ENCODE measurements at places on chromosomes 16 and 17.

DNA sequence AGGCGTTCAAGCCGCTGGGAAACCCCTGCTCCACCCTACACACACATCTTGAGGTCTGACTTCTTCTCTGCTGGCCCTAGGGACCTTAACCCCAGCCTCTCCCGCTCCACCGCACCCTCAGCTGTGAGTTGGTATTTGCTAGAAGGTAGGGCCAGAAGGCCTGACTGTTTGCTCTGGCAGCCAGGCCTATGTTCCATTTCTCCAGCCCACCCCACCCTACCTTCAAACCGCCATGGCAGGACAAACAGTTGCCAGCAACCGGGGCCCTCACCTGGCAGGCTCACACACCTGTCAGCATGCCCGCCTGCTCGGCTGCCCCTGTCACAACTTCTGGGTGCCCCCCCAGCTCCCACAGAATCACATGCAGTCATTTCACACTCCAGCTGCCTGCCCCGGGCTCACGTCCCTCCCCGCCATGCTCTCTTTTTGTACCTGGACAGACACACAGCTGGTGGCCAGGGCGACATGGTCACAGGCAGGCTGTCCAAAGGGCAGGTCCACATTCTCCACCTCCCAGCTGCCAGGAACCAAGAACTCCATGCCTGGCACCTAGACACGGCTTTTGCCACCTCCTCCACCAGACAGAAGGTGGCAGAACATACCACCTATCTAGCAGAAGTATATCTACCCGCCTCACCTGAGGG lies 2.6 kb upstream of the ATP2A3 start:
- DNase-seq = no peak

DNA sequence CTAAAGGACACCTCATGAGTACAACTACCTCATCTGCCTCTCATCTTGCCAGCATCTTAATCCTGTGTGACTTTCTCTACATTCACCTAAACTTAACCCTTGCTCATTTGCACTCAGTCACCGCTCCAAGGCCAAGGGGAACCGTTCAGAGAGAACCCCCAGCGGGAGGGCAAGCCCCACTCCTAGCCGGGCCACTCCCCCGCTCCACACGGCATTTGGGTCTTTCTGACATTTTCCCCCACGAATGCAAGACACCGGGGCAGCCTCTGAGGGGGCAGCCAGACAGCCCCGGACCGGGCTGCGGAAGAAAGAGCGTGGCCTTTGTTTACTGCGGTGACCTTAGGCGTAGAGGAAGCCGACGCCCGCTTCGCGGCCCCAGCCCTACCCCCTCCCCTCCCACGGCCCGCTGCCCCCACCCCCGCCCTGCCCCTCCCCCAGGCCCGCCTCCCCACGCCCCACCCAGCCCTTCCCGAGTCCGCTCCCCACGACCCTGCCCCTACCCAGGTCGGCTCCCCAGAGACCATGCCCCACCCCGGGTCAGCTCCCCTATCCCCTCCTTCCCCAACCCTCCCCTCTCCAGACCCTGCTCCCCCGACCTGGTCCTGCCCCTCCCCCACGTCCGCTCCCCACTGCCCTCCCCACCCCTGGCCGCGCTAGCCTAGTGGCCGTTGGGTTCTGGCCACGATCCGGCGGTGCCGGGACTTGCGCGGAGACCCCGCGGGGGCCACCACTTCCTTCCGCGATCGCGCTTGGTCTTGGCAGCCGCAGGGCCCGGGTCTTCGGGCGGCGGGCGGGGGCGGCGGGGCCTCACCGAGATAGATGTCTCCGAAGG lies 789 bp downstream of the CSNK1D start:
- DNase-seq = no peak

DNA sequence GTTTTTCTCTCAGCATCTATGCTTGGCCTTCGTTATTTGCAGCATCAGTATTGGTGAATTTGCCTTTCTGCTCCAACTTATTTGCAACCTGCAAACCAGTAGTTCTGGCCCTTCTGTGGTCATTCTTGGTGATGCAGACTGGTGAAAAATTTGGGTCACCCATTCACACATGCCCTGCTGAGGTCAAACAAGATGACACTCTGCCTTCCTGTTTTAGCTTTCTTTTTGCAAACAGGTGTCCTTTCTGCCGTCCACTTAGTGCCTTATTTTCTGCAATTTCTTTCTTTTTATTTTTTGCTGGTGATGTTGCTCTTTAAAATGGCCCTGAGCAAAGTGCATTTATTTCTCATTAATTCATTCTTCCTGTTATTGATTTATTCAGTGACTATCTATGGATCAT lies 31.3 kb downstream of the PLCG2 start:
- DNase-seq = no peak

DNA sequence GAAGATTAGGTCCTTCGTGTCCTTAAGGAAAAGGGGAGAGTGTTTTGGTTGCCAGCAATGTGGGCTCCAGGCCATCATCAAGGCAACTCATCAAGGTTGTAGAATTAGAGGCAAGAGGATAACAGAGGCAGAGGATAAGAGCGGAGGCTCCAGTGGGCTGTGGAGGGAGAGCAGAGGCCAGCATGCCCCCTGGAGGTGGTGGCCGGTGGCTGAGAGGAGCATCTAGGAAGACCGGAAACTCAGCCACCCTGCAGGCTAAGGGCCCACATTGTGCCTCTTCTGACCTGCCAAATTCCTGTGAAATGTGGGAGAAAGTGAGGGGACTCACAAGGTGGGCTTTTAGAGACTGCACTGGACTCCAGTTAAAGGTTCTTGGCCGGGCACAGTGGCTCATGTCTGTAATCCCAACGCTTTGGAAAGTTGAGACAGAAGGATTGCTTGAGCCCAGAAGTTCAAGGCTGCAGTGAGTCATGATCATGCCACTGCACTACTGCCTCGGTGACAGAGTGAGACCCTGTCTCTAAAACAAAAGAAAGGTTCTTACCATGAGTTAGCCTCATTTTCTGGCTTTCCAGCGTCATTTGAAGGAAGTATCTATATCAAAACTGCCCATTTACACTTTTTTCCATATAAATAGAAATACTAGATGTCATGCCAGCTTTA lies 62.7 kb upstream of the ADORA2B start:
- DNase-seq = no peak

GRCh38 chr16:78656887-78657286 lies 557.4 kb downstream of the WWOX start:
- DNase-seq = no peak

- peak; percentile 16 for DNase-seq
These were observed 186.0 kb upstream of the TNRC6C start for GRCh38 chr17:77772461-77772897.

DNA sequence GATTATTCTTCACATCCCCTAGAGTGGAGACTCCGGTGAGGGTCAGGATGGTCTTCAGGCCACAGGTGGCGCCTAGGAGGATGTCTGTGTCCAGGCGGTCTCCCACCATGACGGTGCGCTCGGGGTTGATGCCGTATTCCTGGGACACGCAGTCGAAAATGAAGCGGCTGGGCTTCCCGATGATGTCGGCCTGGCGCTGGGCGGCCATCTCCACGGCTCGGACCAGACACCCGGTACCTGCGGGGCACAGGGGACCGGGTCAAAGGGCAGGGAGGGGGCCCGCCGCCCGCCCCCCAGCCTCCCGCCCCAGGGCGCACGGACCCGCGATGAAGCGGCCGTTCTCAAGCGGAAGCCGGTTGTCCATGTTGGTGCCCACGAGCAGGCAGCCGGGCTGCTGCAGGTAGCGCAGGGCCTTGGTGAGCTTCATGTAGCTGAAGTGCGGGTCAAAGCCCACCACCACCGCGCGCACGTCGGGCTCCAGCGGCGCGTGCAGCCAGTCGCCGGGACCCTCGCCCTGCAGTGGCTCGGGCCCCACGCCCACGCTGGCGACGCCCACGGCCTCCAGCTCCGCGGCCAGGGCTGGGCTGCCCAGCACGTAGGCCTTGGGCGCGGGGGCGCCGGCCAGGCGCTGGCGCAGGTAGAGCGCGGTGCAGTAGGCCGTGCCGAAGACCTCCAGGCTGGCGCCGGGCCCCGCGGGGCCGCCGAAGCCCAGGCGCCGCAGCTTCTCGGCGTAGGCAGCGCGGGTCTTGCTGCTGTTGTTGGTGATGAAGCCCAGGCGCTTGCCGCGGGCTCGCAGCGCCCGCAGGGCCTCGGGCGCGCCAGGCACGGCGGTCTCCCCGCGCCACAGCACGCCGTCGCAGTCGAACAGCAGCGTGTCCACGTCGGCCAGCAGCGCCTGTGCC lies 572 bp downstream of the PGP start:
- no peak for DNase-seq

GRCh38 chr16:85126394-85126704 lies 14.1 kb upstream of the CIBAR2 start:
- DNase-seq = no peak

- no peak for DNase-seq
These were observed 2.2 kb upstream of the ALDOA start for GRCh38 chr16:30063278-30063892.

DNA sequence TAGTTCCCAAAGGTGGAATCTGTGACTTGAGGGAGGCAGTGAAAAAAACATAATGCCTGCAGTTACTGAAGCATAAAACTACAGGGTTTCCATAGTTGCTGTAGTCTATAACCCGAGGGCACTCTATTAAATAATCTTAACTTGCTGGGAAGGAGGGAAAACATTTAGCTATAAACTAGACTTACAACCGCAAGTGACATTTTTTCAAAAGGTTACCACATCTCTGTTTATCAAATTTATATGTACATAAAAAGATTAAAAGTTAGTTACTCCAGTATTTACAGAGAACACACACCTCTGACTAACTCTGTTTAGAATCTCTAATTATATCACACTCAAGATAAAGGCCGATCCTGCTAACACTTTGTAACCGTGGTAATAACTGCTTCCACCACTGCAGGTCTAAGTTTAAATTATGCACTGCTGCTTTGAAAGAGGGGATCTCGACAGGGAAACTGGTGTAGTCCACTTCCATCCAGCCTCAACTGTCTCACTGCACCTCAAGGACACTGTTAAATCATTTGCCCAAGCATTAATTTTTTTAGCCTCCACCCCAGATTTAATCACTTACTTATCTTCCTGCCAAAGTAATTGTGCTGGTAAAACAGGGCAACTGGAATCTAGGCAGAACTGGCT lies 14.6 kb downstream of the KCNJ16 start:
- no peak for DNase-seq

DNA sequence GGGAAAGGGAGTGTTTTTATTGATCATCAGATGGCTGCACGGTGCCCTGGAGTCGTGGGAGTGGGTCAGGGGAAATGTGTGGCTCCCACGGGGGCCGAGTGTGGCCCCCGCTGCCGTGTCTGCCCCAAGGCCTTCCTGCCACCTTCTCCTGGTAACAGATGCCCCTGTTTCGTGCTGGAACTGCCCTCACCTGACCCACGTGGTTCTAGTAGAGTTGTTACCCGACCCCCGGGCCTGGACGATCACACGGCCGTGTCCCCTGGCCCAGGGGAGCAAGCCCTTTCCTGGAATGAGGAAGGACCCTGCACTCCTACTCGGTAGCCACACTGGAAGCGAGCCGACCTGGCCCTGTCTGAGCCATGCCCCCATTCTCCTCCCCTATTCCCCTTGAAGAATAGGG lies 37.6 kb downstream of the ACTG1 start:
- DNase-seq = no peak

DNA sequence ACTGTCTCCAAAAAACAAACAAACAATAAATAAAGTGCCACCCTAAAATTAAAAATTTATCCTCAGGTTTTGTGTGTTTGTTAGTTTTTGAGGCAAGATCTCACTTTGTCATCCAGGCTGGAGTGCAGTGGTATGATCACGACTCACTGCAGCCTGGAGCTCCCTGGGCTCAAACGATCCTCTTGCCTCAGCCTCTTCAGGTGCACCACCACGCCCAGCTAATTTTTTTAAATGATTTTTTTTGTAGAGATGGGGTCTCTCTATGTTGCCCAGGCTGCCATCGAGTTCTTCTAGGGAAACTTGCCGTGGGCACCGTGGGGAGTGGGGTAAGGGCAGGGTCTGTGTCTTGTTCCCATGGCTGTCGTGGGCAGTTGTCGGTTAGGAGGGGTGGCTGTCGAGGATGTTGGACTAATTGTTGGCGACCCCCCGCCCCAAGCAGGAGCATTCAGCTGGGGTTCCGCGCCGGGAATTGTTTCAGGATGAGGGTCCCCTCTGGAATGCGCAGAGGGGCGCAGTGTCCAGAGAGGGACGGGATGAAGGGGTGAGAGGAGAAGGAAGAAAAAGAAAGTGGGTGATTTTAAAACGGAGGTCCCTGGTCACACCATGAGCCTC lies 1.1 kb upstream of the RNF213 start:
- DNase-seq = no peak

GRCh38 chr16:73232555-73233328 lies 184.8 kb upstream of the ZFHX3 start:
- DNase-seq = peak; percentile 86

GRCh38 chr17:7029096-7029495 lies 6.2 kb downstream of the BCL6B start:
- no peak for DNase-seq

GRCh38 chr17:77933777-77934398 lies 24.6 kb upstream of the TNRC6C start:
- DNase-seq = no peak

DNA sequence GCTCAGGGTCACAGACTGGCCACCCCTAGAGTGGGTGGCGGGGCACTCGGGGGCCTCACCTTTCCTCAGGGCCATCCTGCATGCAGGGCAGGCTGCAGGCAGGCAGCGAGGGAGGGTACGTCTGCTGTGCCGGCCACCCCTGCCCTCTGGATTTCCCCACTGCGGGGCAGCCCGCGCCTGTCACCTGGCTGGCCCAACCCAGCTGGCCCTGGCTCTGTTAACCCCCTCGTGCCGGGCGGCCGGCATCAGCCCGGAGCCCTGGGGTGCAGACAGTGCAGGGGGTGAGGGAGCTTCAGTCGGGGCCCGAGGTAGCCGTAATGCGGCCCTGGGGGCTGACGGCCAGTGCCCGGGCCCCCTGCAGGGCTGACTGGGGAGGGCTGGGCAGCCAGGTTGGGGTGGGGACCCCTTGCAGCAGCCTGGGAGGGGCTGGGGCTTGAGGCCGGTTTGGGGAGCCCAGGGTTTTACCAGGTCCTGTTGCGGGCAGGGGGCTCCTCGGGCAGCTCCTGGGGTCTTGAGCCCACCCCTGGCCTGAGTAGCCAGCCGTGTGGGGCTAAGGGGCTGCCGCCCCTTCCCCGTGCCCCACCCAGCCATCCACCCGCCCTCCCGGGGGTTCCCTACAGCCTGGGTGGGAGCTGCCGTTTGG lies at the start of gene IGFALS:
IGFALS (minus strand) TSS at position 128 of the 643 bp plus-strand sequence; CDS start at position 75, 53 bp downstream.
- no peak for DNase-seq

DNA sequence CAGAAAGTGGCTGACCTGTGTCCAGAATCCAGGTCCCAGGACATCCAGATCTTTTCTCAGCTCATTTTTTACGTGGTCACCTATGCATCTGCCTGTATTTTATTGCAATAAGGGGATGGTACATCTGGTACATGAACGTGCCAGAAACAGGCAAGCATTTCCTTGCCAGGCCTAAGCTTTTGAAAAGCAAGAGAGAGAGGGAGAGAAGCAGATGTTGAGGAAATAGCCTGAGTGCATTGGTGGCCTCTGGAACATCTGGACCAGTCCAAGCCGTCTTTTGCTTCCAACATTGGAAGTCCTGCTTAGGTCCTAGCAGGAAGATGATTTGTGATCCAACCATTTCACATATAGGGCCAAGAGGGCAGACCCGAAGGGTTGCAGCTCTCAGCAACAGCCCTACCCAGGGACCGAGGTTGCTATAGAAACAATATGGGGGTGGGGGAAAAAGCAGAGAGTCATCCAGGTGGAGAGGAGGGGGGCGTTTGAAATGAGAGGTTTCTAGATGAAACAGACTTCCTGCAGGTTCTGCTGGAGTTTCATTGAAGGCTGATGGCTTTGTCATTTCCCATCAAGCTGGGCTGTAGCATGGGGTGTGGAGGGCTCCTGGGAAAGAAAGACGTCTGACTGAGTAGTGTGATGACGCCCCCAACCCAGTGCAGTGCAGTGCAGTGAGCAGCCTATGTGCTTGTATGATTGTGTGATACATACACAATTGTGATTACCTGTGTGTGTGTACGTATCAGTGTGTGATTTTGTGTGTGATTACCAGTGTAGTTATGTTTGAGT lies 61.6 kb downstream of the SHISA6 start:
- DNase-seq = no peak

GRCh38 chr17:38451030-38451839 lies 23.0 kb downstream of the ARHGAP23 start:
- peak; percentile 44 for DNase-seq
